Right renal cortex interstitium (tissue), 3 donors: ENCODE measurements at places on chromosomes 3 and 15. TPM values are rescaled to one million over a fixed set of nuclear protein-coding genes. Genes with fewer than 3 reads are reported as not detected.

- no peak for DNase-seq
Measured at GRCh38 chr3:51336261-51336660, 48.8 kb upstream of the MANF start.

DNA sequence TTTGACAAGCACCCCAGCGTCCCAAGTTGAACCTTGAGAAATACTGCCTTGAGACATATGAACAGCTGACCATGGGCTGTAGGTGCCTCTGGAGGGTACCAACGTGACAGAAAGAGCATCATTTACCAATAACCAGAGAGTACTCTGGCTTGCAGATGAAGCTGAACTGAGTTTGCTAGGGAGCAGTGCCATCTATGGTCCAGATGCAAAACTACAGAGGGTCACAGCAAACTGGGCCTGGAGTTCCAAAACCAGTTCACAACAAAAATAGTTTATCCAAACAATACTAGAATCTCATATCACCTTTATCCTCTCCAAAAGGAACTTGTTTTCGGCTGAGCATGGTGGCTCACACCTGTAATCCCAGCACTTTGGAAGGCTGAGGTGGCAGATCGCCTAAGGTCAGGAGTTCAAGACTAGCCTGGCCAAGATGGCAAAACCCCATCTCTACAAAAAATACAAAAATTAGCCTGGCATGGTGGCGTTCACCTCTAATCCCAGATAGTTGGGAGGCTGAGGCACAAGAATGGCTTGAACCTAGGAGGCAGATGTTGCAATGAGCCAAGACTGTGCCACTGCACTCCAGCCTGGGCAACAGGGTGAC lies 69.3 kb downstream of the CHAC1 start:
- no peak for DNase-seq

DNA sequence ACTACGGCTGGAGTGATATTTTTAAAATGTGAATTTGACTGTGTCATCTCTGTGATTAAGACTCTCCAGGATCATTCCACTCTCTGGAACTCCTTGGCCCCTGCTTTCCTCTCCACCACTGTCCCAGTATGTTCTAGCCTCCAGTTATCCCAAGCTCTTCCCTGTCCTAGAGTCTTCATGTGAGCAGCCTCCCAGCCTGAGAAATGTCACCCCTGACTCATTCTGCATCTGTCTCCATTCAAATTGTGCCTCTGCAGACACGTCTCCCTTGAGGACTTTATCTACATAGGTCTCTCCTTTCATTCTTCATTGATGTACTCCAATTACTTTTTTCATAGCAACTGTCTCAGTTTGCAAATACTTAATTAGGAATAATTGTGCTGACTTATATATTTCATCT lies 317.7 kb upstream of the ADAMTS9 start:
- DNase-seq, result no peak

- DNase-seq, result no peak
Measured at GRCh38 chr15:53458736-53459135, 300.7 kb downstream of the WDR72 start.

DNA sequence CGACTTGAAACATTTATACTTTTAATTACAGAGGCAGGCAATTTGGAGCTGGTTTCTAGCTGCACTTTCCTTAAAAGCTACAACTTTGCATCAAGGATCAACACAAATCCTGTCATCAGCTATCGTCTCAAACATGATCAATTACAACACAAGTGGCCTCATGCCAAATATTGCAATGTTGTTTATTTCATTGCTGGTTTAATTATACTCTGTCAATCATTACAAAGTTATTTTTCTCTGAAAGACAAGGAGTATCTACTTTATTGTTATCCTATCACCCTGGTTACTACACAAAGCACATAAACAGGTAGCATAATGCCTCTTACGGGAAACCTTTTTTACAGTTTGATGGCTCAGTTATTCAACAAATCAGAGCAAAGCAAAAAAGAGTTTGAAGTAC lies 58.0 kb upstream of the FOXB1 start:
- DNase-seq, result no peak

GRCh38 chr3:53375019-53375418 lies 27.7 kb upstream of the DCP1A start:
- DNase-seq, result peak; percentile 21

Gene CLDN11
- polyA plus RNA-seq, result 224 TPM

DNA sequence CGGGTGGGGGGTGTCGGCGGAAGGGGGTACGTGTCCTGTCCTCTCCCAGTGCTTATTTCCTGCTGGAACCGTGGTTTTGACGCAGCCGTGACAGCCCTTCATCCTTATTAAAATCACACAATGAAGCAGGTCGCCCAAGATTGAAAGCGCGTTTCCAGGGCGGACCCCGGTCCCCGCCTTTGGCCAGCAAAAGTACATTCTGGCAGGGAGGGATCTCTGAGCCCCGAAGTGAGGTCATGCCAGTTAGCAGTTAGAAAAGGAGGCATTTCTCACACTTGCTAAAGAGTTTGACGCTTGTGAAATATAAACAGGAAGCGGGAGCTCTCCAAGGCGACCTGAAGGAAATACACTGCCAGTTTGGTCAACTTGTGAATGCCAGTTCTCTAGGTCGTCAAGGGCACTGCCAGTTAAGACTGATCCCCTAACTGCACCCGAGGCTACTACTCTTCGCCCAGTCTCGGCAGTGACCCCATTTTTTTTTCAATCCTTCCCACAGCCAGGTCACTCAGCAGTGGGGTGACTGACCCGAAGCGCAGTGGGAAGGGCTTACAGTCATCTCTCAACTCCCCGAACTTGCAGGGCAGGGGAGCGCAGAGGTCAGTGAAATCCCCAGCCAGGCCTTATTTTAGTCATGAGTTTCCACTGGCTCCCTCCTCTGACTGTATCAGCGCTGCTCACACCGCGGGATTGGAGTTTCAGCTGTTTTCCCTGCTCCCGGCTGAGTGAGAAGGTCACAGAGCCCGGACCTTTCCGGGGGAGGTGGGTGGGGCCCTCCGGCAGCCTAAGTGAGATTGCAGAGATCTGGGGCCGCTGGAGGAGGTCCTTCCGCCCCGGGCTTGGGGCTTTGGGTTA lies 2.0 kb upstream of the BHLHE40 start:
- no peak for DNase-seq

Gene SUSD5
- 5.6 TPM for polyA plus RNA-seq

GRCh38 chr3:149673393-149673792 lies 15.6 kb upstream of the WWTR1 start:
- no peak for DNase-seq

Gene SMC4
- 107 TPM for polyA plus RNA-seq

Gene GPR171
- 0.12 TPM for polyA plus RNA-seq

- DNase-seq, result no peak
Measured at GRCh38 chr3:123636431-123636841, 51.6 kb upstream of the HACD2 start.

GRCh38 chr3:82044930-82045705 lies 283.7 kb upstream of the GBE1 start:
- DNase-seq, result peak; percentile 7

Gene GRK7
- polyA plus RNA-seq, result 0.12 TPM

GRCh38 chr3:38649500-38650247 lies at the start of gene SCN5A:
Gene SCN5A (minus strand): TSS chr3:38649687. CDS start chr3:38633307, 16,380 bp downstream.
- no peak for DNase-seq

Gene CTDSPL
- polyA plus RNA-seq, result 107 TPM

- no peak for DNase-seq
Measured at GRCh38 chr3:18079739-18080138, 337.3 kb upstream of the TBC1D5 start.

Gene CCDC191
- polyA plus RNA-seq, result 14.3 TPM

GRCh38 chr15:80431635-80432344 lies 27.6 kb downstream of the ARNT2 start:
- DNase-seq, result no peak

DNA sequence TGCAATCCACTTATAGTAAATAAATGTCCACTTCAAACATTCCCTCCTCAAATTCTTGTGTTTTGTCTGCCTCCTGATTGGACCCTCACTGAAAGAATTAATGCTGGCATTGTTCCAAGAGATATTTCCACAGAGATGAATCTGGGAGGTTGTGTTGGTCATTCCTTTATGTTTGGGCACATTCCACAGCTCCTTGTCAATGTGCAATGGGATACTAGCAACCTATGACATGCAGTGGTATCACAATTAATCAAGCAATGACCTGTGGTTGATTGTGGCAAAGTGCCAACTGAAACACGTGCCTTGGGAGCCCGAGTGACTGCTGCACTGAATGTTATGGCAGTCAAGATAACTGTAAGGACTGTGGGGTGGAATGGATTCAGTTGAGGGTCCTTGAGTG lies 55.0 kb upstream of the SNRPN start:
- DNase-seq, result no peak

GRCh38 chr3:41489231-41489630 lies 289.9 kb downstream of the CTNNB1 start:
- DNase-seq, result no peak

Gene RTP2
- polyA plus RNA-seq, result not detected

Gene LTK
- 1.4 TPM for polyA plus RNA-seq

Gene HHATL
- polyA plus RNA-seq, result 0.35 TPM

Gene ST8SIA2
- 6.0 TPM for polyA plus RNA-seq

Gene PDZRN3
- polyA plus RNA-seq, result 48.8 TPM

Gene SYNPR
- 0.07 TPM for polyA plus RNA-seq

DNA sequence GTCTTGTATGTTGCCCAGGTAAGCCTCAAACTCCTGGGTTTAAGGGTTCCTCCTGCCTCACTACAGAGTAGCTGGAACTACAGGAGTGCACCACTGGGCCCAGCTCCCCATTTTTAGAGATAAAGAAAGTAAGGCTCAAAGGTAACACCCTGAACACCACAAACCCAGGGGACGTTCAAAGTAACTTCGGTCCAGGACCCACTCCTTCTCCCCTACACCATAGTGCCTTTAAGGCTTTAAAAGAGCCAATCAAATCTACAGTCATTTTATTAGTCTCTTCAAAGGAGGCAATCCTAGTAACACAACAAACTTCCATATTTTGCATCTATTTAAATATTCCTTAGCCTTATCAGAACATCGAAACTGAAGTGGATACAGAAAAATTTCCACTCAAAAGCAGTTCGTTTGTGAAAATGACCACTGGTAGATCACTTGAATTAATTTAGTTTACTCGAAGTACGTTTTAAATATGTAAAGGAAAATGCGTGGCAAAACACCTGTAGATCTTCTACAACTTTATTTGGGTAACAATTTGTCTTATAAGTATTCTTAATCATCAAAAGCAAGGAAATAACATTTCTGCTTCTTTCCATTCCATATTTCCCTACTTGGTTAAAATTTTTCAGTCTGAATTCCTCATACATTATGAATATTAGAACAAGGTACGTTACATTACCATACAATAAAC lies 1.8 kb downstream of the STAG1 start:
- DNase-seq, result no peak

- no peak for DNase-seq
Measured at GRCh38 chr3:30622790-30623189, 16.4 kb downstream of the TGFBR2 start.

- no peak for DNase-seq
Measured at GRCh38 chr3:125022206-125022605, 33.6 kb downstream of the HEG1 start.

DNA sequence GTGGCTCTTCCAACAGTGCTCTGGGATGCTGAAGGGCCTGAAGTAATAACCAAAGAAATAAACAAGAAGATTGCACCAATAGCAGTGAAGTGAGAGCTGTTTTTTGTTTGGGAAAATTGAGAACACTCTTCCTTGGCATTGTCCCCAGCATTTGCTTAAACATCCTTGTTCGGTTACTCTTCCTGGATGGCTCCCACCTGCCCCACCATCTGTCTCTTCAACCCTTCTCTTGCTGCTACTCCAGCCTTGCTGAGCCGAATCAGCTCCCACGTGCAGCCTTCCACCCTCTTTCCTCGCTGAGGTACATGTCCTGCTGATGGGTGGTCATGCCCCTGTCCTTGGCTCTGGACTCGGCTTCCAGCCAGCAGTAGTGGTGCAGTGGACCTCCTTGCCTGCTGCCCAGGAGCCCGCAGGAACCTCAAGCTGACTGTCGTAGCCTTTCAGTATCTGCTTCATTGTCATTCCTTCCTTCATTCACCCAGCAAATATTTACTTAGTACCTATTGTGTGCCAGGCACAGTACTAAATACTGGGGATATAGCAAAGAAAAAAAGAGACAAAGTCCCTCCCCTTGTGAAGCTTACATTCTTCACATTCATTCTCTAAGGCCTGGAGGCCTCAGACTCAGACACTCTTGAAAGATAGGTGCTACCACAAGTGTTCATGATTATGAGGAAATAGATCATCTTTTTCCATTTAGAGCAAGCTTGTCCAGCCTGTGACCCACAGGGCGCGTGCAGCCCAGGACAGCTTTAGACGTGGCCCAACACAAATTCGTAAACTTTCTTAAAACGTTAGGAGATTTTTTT lies 17.1 kb upstream of the VILL start:
- no peak for DNase-seq

DNA sequence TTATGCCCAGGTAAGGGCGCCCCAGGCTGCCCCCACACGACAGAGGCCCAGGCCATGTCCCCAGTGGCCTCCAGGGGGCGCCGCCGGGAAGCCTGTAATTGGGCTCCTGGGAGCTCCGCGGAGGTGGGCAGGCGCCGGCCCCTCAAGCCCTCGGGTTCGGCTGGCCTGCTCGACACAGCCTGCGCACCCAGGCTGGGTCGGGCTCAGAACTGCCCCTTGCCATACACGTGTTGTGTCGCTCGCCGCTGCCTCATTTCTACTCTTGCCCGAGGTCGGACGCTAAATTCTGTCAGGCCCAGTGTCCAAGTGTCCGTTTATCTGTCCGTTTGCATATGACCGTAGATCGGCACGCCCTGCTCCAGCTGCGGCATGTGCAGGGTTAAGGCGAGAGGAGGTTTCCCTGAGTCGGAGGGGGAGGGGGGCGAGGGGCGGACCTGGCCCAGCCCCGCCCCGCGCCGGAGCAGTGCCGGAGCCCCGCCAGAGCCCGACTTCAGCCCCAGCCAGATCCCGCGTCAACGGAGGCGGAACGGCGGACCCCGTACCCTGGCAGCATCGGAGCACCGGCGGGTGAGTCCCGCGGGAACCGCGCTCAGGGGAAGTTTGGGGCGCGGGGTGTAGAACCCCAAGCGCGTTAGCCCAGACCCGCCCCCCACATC lies at the start of gene KLHDC8B:
KLHDC8B (plus strand) TSS at position 480 of the 656 bp plus-strand sequence. CDS start 1,172 bp downstream, outside the sequence.
- peak; percentile 76 for DNase-seq

Gene PLEKHO2
- 16.0 TPM for polyA plus RNA-seq

Gene SPATA16
- polyA plus RNA-seq, result not detected

Gene PARP15
- polyA plus RNA-seq, result 0.11 TPM

- DNase-seq, result no peak
Measured at GRCh38 chr15:85649372-85649771, 145.4 kb downstream of the KLHL25 start.

Gene SLC22A13
- 1.7 TPM for polyA plus RNA-seq

Gene INKA1
- polyA plus RNA-seq, result 10.6 TPM

DNA sequence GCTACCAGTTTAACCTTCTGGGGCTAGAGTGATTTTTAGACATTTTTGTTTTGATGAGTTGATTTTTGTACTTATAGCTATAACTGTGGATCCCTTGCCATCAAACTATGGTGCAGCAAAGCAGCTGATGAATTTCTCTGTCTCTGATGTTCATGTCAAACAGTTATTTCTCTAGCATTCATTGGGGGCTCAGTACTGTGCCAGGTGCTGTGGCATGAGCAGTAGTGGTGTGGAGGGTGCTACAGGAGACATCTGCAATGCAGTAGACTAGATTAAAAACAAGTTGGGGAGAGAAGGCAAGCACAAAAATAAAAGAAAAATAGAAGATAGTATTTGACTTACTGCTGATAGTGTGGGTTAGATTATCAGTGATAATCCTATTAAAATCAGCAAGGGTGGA lies 95.3 kb downstream of the AKAP13 start:
- DNase-seq, result no peak
